Fibroblast of villous mesenchyme (primary cell): ENCODE measurements at places on chromosomes 7 and 10. TPM values are rescaled to one million over a fixed set of nuclear protein-coding genes. Genes with fewer than 3 reads are reported as not detected.

DNA sequence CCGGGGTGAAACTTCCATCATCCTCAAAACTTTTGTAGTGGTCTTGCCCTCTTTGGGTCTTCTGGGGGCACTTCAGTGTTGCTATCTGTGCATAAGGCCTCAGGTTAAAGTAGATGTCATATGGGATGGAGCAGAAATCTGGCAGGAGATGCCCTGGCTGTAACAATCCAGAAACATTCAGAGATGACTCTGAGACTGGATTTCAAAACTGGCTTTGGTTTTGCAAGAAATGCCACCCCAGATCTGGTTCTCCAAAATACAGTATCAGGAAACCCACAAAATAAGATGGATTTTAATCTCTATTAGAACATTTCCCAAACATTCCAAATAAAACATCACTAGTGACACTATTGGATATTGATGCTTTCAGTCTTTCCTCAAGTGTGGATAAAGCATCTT lies 191.5 kb downstream of the REEP3 start:
- DNase-seq = peak; percentile 43

DNA sequence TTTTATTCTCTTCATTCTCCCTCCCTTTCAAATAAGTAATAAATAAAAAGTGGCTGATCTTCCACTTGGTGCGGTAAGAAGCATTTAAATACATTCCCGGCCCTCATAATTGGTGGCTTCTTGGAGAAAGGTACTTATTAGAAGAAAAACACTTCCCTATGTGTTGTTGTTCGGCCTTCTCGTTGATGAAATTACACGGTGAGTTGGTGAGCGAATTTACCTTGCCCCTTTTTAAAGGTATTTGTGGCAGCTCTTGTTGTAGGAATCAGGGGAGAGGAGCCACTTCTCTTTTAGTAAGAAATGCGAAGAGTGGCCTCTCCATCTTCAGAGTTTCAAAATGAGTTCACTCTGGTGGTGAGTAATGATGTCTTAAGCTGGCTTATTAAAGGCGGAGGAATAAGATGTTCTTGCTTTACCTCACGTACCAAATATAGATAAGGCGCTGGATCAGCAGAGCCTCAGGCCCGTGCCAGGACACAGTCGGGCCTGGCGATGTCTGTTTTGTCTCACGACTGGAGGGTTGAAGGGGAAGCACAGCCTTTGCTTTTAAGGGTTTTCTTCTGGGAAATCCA lies 135.9 kb downstream of the CUX1 start:
- peak; percentile 100 for DNase-seq

DNA sequence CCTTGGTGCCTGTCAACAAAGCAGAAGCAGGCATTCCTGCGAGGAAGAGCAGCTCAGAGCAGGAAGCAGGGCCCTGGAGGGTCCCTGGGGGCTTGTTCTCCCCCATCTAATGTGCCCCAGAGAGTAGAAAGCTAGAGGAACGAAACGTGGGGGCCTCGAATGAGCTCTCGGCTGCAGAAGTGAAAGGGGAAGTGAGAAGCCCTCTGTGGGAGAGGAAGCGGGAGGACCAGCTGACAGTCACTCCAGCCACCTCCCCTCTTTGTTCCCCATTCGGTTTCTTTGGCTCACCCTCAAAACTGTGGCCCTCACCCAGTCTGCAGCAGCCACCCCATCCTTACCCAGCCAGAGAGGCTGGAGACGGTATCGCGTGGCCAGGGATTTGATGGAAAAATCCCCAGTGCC lies 25.0 kb downstream of the C10orf105 start:
- no peak for DNase-seq

- DNase-seq = no peak
Observed at GRCh38 chr7:73556208-73557107, 1.0 kb downstream of the BCL7B start.

The ADRB1 gene
- not detected in 2 replicates for total RNA-seq
